ENCODE measurements at places on chromosomes 11 and 22.

- DNase-seq, result no peak
Measured at GRCh38 chr11:86069408-86070101, 671 bp upstream of the PICALM start.

DNA sequence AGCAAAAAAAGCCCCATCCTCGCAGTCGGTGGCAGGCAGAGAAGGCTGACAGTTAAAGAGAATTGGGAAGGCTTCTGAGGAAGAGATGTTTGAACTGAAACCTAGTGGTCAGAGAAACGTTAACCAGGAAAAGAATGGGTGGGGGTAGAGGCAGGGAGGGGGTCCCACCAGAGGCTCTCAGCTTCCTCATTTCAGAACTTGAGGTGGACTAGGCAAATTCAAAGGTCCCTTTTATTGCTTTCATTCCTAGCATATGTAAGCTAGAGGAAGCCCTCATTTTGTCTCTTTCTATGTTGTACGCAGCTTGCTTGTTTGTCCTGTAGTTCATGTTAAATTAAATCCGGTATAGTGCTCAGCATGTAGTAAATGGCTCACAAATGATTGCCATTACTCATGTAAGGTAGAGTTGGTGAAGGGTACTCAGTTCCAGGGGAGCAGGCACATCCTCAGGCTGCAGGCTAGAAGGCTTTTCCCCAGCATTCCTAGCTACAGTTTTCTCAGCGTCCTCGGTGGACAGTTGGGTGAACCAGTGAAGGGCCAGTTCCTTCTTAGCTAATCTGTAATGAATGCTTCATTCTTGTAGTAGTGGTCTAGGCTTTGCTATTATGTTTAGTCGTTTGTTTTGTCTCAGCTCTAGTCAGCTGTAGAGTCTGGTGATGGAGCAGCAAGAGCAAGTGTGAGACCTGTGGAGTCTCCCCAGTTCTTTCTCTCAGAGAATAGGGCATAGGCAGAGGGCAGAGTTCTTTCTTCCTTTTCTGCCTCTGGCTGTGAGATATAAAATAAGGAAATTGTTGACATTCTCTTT lies 58.6 kb downstream of the UVRAG start:
- DNase-seq, result no peak

DNA sequence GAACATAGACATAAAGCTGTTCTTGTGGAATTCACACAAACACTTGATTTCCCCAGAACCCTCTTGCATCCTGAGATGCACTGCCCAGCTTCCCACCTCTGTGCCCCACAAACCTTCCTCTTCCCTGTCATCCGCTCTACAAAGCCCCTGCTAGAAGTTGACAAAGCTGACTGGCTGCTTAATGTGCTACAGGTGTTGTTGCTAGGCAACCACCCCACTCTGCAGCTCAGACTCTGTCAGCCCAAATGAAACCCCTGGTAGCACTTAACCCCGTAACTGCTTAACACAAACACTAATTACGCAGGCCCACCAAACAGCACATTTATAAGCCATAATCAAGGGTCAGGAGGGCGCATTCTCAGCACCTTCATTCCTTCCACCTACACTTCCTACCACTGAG lies 172.0 kb upstream of the CADM1 start:
- DNase-seq, result no peak

DNA sequence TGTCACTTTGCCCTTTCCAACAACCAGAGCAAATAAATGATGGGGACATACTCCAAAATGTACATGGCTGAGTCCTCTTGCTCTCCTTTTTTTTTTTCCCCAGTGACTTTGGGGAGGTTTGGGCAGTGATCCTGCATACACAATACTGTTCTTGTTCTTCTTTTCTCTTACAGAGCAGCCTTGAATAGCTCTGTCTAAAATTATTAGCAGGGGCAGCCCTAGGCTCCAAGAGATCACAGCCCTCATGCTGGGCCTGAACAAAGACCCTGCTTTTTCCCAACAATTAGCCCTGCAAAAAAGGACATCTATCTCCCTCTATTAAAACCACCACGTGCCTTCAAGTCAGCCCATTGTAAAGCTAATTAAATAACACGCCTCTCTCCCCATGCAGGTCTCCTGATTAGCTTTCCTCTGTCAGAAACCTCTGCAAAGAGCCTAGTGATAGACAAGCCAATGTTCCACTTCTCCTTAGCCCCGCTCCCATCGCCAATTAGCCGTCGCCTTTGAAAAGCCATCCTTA lies 54.7 kb downstream of the ETS1 start:
- DNase-seq, result no peak

DNA sequence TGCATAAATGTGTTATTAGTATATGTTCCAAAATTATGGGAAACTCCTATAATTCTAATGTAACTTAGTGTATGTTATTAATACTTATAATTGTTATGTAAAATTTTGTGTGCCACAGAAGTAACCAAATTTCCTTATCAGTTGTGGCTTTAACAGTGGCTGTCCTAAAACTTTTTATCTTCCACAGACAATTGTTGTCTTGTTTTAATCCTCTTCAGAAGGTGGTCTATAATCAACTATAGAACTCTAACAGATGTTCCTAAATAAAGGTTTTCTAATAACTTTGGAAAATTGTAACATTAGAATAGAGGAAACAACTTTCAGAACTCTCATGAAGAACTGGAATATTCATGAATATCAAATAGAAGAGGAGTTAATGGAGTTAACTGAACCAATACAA lies 44.4 kb upstream of the DBX1 start:
- DNase-seq, result no peak

- no peak for DNase-seq
Measured at GRCh38 chr22:48425091-48425506, 1402.6 kb downstream of the BRD1 start.

- no peak for DNase-seq
Measured at GRCh38 chr11:20715464-20715863, 46.1 kb downstream of the NELL1 start.

GRCh38 chr22:38067761-38068360 lies 10.7 kb downstream of the PICK1 start:
- DNase-seq, result no peak

- no peak for DNase-seq
Measured at GRCh38 chr11:104772806-104773241, 125.4 kb downstream of the CASP12 start.

DNA sequence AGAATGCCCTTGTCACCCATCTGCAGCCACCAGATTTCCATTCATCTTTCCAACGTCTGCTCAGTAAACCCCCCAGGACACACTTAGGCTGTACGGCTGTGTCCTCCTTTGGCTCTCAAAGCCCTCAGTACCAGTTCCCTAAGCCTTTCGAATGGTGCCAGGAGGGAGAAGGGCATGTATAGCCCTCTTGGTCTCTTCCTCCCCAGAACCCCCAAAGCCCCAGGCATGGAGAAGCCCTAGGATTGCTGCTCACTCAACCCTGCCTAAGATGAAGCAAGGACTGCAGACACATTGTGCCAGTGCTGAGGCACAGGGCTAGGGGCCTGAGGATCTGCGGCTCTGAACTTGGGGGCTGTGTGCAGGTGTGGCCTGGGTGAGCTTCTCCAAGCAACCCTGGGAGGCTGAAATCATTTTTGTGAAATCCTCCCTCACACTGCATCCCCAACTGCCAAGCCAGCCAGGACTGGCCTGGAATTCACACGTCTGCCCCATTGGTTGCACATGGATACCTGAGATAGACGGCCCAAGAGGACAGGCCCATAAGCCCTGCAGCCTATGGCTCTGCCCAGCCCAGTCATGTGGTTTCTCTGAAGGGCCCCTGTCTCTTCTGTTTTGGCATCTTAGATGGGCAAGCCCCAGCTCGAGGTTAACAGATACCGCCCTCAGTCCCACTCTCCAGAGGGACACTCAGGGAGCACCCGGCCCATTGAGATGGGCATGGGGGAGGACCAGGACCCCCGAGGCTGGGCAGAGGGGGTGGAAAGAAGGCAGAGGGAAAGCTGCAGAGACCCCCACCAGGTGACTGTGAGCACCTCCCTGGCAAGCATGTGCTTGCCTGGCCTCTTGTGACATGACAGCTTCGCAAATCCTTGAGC lies 34.0 kb downstream of the KCNQ1OT1 start:
- no peak for DNase-seq

DNA sequence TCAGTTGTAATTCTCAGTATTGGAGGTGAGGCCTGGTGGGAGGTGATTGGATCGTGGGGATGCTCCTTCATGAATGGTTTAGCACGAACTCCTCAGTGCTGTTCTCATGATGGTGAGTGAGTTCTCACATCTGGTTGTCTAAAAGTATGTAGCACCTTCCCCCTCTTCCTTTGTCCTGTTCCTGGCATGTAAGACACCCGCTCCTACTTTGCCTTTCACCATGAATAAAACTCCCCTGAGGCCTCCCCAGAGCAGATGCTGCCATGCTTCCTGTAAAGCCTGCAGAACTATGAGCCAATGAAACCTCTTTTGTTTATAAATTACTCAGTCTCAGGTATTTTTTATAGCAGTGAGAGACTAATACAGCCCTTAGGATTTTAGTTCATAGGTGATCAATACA lies 191.5 kb downstream of the MAML2 start:
- DNase-seq, result no peak

DNA sequence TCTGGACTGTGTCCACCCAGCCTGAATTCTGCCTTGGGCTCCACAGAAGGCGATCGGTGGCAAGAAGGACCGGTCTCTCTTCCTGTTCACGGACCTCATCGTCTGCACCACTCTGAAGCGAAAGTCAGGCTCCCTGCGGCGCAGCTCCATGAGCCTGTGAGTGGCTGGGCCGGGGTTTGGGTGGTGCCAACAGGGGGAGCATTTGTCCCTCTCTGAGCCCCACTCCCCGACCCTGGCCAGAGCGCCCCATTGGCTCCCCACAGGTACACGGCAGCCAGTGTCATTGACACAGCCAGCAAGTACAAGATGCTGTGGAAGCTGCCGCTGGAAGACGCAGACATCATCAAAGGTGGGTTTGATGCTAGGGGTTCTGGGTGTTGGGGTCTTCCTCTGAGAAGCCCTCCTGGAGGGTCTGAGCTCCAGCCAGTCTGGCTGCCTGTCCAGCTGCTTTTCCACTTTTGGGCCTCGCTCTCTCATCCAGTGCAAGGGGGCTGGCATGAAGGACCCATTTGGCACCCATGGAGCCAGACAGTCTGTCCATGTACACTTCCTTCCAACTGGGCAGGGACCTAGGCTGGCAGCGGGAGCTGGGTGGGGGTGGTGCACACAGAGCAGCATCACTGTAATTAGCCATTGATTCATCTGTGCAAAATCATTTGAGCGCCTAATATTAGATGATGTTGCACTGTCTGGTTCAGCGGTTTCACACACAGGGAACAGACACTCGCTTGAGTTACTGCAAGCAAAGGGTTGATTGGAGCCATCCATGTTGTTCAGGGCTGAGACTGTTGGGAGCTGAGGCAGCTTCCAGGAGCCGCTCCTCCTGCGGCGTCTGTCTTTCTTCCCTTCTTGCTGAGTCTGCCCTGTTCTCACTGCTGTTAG lies 19.0 kb upstream of the RELT start:
- DNase-seq, result no peak

- no peak for DNase-seq
Measured at GRCh38 chr11:95306801-95307200, 75.8 kb upstream of the SESN3 start.

DNA sequence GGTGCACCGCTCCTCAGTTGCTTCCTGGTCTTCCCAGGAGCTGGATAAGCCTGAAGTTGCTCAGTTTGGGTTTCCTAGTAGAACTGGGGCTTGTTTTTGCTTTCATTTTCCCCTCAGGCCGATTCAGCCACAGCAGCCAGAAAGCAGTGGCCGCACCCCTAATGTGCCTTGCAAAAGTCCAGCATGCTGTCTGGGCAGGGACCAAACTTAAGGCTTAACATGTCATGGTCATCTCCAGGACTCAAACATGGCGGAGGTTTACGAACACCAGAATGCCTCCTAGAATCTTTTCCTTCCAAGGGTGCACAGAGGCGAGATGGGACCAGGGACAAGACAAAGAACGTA lies 2.5 kb downstream of the GNG3 start:
- peak; percentile 33 for DNase-seq

DNA sequence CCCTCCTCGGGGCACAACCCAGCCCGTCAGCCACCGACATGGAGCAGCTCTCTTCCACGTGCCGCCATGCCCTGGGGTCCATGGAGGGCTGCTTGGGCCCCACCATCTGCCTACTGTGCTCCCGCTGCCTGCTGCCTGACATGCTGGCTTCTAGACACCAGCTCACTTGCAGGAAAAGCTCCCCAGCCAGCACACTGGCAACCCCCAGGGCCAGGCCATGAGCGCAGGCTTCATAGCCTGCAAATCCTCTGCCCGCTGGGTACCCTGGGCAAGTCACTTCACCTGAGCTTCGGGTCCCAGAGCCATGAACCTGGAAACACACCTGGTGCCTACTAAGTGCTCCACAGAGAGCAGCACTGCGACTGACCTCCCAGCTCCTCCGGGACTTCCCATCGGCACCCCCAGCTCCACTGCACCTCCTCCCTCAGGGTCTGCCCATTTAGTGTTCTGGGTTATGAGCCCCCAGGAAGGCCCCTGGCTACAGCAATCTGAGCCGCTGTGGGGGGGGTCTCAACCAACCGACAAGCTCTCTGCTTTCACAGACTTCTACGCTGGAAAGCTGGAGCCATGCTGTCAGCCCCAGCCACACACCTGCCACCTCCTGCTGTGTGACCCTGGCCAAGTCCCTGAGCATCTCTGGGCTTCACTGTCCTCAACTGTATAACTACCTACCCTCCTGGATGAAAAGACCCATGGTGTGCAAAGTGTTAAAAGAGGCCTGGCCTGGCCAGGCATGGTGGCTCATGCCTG lies 139.2 kb downstream of the CRYBB2 start:
- DNase-seq, result no peak

DNA sequence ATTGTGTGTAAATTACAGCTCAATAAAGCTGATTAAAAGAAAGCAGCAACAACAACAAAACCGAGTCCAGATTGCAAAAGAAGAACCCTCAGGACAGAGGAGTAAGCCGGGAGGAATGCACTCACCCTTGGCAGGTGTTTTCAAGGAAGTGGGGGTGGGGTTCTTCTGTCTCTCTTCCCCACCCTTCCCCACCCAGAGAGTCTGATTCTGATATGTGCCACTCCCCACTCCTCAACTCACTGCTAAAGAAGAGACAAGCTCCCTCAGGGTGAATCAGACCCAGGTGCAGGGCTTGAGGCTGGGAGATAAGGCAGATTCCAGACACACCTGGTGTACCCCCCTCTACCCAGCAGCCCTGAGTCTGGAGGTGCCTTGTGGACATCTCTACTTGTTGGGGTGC lies 38.4 kb upstream of the PHF21A start:
- DNase-seq, result no peak

GRCh38 chr11:87425943-87426342 lies 388.2 kb downstream of the TMEM135 start:
- DNase-seq, result no peak

DNA sequence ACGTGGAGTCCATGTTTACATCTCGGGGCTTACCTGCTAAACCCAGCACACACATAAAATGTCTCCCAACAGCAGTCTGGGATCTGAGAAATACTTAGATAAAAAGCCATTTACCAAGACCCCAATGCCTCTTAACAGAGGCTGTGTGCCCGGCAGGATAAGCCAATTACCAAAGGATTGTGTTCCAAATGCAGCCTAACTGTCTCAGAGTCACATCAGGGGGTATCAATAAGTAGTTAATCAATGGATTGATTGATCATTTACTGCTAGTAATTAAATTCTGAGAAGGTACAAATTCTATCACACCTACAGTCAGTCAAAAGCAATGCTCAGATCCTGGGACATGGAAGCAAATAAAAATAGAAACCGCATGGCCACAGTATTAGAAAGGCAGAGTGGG lies 125.6 kb downstream of the DSCAML1 start:
- DNase-seq, result no peak

Data from occipital lobe (tissue), 3 donors.